M059J (cell line): ENCODE measurements at places on chromosomes 3 and 15. TPM values are rescaled to one million over a fixed set of nuclear protein-coding genes. Genes with fewer than 3 reads are reported as not detected.
A peak's percentile ranks its signal among the peaks of the same experiment; 100 is the strongest.

- DNase-seq, result no peak
These were observed 12.1 kb downstream of the FEZF2 start for GRCh38 chr3:62361261-62361660.

The AGBL1 gene
- total RNA-seq, result not detected in 2 replicates

GRCh38 chr15:49558929-49559328 lies 61.7 kb downstream of the FAM227B start:
- DNase-seq, result no peak

GRCh38 chr15:82856397-82857170 lies 47.2 kb downstream of the WHAMM start:
- DNase-seq, result peak; percentile 10

DNA sequence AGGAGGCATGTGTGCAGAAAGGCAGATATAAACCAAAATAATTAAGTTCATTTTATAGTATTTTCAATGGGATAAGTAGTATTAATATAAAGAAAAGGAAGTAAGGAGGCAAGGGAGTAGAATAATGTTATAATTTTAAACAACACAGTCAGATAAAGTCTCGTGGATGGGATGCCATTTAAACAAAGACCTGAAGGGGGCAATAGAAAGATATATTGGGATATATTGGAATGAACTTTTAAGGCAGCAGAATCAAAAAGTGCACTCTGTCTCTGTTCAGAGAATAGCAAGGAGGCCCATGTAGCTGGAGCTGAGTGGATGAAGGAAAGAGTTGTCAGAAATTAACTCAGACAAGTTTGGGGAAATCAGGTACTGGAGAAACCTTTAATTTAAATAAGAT lies 158.7 kb downstream of the CGGBP1 start:
- no peak for DNase-seq

GRCh38 chr3:59502806-59503205 lies 453.0 kb upstream of the CFAP20DC start:
- DNase-seq, result peak; percentile 89

The PRSS50 gene
- not detected in 2 replicates for total RNA-seq

DNA sequence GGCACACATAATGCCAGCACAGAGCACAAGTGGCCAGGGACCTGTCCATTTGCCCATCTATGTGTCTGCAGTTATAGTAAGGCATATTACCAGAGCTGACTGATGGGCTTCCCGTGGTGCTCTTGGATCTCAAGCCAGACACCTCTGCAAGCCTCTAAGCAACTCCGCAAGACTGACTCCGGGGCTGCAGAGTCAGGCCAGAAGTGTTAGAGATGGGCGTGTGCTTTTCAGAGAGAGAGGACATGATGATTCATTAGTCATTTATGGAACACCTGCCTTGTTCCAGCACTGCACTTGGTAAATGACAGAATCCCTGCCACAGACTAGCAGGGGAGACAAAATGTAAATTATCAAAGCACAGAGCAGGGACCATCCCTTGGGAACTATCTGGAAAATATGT lies 559.0 kb downstream of the PDCD6IP start:
- no peak for DNase-seq

- DNase-seq, result peak; percentile 2
These were observed 32.5 kb upstream of the ZKSCAN7 start for GRCh38 chr3:44522494-44522933.

- DNase-seq, result peak; percentile 80
These were observed 310.3 kb downstream of the CHST2 start for GRCh38 chr3:143429628-143430514.

DNA sequence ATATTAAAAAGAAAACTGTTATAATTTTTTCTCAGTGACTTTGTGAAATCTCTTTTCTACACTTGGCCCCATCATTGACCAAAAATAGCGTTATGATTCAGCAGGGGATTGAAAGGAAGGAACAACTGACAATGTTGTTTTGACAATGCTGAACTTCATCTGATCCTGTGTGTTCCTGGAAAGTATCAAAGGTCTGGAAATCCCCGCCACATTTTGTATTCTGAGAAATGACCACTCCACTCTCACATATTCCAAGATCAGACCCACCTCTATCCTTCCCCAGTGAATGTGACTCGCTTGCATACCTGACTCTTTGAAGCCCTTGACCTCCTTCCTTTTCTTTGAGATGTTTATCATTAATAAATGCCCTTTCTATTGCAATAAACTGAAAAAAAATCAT lies 9.7 kb upstream of the RIOX2 start:
- peak; percentile 13 for DNase-seq

GRCh38 chr3:56469141-56469540 lies 874 bp upstream of the ERC2 start:
- DNase-seq, result peak; percentile 8

GRCh38 chr15:72227192-72227586 lies 3.8 kb downstream of the PKM start:
- peak; percentile 90 for DNase-seq

The PHC3 gene
- total RNA-seq, result 32.2 and 32.9 TPM in 2 replicates

The WDR93 gene
- 0.25 TPM in 1 of 2 replicates, not detected in the other for total RNA-seq

DNA sequence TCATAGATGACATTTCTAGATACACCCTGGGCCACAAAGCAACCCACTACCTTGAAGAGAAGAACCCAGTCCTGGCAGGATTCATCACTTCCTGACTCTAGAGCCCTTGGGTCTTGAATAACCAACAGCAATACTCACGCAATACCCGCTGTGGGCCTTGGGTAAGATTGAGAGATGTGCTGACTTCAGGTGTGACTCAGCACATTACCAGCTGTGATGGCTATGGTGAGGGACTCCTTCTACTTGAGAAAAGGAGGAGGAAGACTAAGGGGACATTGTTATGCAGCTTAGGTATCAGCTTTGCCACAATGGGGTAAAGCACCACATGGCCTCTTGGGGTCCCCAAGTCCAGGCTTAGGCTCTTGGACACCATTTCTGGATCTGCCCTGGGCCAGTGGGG lies 14.9 kb downstream of the C3orf33 start:
- peak; percentile 41 for DNase-seq

DNA sequence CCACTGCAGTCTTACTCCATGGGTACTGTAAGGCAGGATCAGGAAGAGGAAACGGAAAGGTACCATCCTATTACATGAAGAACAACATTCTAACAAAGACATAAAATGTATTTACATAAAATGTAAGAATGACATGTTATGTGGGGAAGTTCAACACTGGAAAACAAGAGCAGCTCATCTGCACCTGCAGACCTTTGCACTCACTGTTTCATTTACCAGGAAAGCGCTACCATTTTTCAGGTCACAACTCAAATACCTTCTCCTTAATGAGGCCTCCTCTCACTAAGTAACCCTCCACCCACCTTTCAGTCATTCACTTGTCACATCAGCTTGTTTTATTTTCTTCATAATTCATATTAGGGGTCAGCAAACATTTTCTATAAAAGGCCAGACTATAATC lies 2.6 kb downstream of the TMCC1 start:
- DNase-seq, result no peak

The PEX11A gene
- total RNA-seq, result 7.0 and 10.7 TPM in 2 replicates

The ATP8B4 gene
- total RNA-seq, result 0.89 and 2.1 TPM in 2 replicates

- no peak for DNase-seq
These were observed 32.5 kb upstream of the AP3B2 start for GRCh38 chr15:82742134-82742533.

DNA sequence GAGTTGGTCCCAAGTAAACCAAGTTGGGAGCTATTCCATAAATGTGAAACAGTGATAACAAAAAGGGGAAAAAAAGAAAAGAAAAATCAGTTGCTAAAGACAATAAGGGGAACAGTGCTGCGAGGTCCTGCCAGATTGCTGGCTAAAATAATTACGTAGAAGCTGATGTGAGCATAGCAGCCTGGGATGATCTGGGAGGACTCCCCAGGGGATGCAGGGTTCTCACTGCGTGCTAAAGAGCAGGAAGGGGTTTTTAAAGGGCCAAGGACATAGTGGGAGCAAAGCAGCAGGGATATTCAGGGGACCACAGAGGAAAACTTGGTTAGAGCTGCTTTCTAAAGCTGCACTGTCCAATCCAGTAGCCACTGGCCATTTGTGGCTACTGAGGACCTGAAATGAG lies 133.0 kb upstream of the UMPS start:
- no peak for DNase-seq

- peak; percentile 88 for DNase-seq
These were observed 71.7 kb upstream of the SNRK start for GRCh38 chr3:43214616-43215015.

DNA sequence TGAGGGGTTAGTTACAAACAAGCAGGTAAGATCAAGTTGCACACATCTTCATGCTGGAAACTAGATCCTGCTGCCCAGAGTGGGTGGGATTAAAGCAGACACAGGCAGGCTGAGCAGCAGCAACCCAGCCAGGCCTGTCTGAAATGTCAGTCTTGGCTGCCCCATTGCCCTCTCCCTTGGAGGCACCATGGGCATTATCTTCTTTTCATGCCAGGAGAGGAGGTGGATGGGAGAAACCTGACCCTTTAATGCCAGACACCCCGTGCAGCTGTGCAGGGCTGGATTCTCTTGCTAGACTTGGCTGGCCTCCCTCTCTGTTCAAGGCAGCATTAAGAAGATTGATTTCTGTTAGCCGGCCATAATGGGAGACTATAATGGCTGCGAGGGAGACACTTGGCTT lies 23.0 kb upstream of the EPHB1 start:
- no peak for DNase-seq

The ADAMTSL3 gene
- total RNA-seq, result not detected in 2 replicates

GRCh38 chr3:64398476-64398875 lies 173.2 kb upstream of the PRICKLE2 start:
- no peak for DNase-seq

DNA sequence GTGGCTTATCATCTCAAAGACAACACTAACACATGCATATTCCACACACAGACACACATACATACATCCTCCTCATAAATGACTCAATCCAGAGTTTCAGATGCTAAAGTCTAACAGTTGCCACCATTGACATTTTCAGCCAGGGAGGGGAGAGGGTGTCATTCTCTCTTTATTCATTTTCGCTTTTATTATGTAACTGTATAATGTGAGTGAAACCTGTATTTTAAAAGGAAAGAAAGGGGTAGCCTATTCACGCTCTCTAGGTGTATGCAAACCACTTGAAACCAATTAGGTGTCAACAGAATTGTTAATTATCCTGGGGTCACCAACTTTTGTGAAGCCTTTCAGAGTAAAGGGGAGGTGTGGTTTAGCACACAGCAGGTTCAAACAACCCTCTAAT lies 1282.9 kb downstream of the ROBO2 start:
- no peak for DNase-seq

GRCh38 chr3:31009881-31010280 lies 115.4 kb upstream of the GADL1 start:
- DNase-seq, result peak; percentile 56

GRCh38 chr3:156474560-156475389 lies 80.1 kb downstream of the SSR3 start:
- DNase-seq, result peak; percentile 24

GRCh38 chr3:171347301-171348039 lies 112.7 kb downstream of the TNIK start:
- DNase-seq, result peak; percentile 82
